ENCODE measurements at places on chromosomes 1 and 21.

DNA sequence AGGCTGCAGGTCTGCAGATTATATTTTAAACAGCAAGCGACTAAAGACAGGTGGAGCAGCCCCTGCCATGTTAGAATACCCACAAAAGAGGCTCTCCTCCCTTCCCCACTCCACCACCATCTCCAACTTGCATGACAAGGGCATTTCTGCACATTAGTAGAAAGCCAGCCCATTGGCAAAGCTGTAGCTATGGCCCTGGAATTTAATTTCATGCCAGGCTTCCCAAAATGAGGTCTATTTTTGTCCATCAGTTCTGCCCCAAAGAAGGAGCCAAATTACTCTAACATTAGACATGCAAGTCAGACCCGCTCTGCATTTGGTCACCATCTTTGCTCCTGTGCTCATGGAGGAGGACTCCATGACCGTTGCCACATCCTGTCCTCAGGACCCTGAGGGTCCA is 115.2 kb downstream of the LAMC2 start:
- no peak for DNase-seq

DNA sequence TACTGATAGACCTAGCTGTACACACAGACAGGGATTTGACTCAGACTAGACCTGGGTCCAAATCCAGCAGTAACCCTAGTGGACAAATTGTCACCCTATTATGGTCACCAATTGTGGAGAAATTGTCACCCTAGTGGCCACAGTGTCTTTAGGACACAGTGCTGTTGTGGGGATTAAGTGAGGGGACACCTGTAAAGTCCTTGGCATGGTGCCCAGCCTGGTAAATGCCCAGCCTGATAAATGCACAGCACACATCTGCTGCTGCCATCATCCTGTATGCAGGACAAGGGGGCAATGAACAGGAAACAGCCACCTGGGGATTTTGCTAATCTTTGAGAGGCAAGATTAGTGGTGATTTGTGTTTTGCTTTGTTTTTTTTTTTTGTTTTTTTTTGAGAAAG is 2.3 kb downstream of the TMEM61 start:
- no peak for DNase-seq

GRCh38 chr1:181105134-181106021 is 16.9 kb downstream of the IER5 start:
- peak; percentile 82 for DNase-seq

- DNase-seq = no peak
These were observed 81.3 kb upstream of the C21orf91 start for GRCh38 chr21:17900281-17900989.

Measured in RCC 7860 (cell line).